ENCODE measurements at places on chromosomes 3 and 15. TPM values are rescaled to one million over a fixed set of nuclear protein-coding genes. Genes with fewer than 3 reads are reported as not detected.

GRCh38 chr15:69380100-69380725 is 33.9 kb upstream of the KIF23 start:
- no peak for DNase-seq

GRCh38 chr3:29802057-29802456 is 521.2 kb downstream of the RBMS3 start:
- DNase-seq: no peak

Gene PDZRN3
- total RNA-seq: 21.9 TPM

DNA sequence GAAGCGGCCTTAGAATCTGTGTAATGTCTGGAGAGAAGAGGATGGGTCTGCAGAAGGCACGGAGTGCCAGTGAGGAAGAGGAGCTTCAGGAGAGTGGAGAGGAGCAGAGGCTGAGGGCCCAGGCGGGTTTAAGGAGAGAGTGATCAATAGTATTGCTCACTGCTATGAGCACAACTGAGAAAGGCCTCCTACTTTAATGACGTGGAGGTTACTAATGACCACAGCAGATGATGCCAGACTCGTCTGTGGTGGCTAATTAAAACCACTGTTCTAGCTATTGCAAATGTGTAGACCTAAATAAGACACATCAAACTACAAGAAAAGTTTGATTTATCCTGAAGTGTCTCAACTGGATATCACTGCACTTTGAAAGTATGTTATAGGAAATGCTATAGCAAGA is 33.2 kb downstream of the MTMR10 start:
- DNase-seq: no peak

- peak; percentile 42 for DNase-seq
Observed at GRCh38 chr3:45546716-45547701, 47.5 kb upstream of the LIMD1 start.

DNA sequence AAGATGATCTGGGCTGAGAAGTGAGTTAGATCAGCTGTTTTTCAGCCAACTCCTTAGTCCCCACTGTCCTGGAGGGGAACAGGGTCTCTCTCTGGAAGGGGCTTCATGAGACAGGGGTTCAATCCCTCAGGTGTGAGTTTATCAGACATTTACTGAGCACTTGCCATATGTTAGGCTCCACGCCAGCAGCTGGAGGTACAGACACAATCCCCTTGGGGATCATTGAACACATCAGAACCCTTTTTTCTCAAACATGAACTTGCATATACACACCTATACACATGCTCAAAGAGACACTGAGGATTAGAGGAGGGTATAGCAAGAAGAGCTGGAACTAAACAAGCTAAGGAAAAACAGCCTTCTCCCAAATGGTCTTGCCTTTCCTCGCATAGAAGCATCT is 5.5 kb upstream of the BMF start:
- DNase-seq: no peak

- DNase-seq: no peak
Observed at GRCh38 chr3:22732641-22733040, 470.5 kb upstream of the UBE2E2 start.

- DNase-seq: peak; percentile 19
Observed at GRCh38 chr15:25342629-25343028, 96.2 kb downstream of the UBE3A start.

GRCh38 chr3:193874997-193875593 is 260.9 kb upstream of the HES1 start:
- no peak for DNase-seq

All from glutamatergic neuron (in vitro differentiated cells).